ENCODE measurements at places on chromosomes 1 and 21.

DNA sequence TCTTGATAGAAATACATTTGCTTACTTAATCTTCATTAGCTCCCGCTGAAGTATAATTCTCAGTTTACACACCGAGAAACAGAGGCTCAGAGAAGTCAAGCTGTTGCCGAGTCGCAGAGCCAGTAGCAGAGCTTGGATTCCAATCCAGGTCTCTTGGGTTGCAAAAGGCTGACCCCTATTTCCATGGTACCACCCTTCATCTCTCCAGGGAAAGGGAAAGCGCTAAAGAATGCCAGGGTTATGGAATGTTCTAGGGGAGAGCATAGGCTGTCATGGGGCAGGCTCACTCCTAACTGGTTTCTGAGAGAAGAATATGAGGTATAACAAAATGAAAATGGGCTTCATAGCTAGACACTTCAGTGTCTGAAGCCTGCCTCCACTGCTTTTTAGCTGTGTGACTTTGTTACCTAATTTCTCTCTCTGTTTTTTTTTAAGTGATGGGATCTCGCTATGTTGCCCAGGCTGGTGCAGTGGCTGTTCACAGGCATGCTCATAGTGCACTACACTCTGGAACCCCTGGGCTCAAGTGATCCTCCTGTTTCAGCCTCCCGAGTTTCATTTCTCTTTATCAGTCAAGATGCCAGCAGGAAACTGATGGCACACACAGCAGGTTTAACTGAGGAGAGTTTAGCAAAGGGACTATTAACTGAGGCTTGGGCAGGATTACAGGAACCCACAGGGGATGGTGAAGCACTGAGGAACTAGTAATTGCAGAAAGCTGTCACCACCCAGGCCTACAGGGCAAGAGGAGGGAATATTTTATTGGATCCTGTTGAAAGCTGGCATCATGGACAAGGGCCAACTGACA is 25.5 kb upstream of the ATF3 start:
- DNase-seq = no peak

- DNase-seq = no peak
Measured at GRCh38 chr1:159700312-159700711, 14.1 kb downstream of the CRP start.

DNA sequence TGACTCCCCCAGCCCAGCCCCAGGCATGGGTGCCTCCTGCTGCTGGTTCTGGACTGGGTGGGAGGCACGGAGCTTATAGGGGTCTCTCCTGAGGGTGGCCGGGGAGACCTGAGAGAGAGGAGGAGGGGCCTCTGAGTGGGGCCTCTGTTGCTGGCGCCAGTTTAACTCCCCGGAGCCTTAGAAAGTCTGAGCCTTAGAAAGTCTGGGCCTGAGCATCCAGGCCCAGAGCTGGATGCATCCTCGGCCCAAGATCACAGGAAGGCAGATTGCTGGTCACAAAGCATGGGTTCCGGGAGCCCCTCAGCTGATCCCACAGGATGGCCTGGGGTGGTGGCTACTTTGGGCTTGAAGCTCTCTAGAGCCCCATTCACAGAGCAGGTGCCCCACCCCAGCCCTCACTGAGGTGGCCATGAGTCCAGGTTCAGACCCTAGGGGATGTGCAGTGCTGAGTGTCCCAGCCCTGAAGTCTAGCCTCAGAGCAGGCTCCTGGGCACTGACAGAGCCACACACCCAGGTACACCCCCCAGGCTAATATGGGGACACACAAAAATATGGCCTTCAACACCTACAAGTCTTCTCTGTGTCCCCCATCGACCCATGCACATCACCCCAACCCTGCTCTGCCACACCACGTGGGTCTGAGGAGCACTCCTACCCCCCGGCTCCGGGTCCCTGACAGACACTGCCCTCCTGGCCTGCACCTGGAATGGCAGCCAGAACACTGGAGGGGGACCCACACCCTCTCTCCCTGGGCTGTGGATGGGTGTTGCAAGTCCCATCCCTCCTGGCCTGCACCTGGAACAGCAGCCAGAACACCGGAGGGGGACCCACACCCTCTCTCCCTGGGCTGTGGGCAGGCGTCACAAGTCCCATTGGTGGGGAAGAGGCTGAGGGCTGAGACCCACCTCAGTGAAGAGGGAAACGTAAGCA is 9.7 kb downstream of the PLA2G2F start:
- no peak for DNase-seq

DNA sequence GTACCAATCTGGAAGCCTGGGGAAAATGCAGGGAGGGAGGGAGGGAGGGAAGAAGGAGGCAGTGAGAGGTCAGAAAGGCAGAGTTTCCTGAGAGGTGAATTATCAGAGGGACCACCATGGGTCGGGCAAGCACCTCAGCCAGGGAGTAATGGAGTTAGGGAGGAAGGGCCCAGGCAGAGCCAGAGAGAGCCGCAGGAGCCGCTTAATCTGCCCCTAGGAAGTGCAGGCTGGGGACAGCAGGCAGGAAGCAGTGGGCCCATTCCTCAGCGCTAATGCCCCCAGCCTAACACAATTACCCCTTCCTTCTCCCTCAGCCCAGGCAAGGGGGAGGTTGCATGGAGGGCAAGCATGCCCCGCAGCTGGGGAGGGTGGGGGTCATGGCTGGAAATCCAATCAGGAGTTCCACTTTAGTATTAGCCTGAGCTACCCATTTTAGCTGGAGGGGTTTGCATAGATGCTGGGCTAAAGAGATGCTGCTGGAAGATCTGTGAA is 109.0 kb downstream of the TMEM53 start:
- no peak for DNase-seq

DNA sequence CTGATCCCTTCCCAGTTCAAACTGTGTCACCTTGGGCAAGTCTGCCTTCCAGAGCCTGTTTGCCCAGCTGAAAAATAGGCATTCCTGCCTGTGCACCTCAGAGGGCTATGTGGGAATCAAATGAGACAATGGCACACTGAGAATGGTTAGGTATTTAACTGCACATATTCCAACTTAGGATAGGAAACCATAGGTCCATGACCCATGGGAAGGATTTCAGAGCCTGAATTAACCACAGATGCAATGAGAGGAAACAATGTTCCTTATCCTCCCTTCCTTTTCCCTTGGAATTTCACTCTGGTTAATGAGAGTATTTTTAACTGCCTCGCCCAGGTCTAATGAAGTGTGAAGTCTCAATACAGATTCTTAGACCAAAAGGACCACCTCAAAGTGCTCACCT is 12.7 kb downstream of the PAFAH2 start:
- no peak for DNase-seq

- DNase-seq = no peak
Measured at GRCh38 chr1:31040038-31040437, 25.5 kb downstream of the PUM1 start.

- no peak for DNase-seq
Measured at GRCh38 chr1:24315391-24315790, 3.8 kb upstream of the GRHL3 start.

- DNase-seq = no peak
Measured at GRCh38 chr1:209787551-209787950, 3.2 kb upstream of the C1orf74 start.

DNA sequence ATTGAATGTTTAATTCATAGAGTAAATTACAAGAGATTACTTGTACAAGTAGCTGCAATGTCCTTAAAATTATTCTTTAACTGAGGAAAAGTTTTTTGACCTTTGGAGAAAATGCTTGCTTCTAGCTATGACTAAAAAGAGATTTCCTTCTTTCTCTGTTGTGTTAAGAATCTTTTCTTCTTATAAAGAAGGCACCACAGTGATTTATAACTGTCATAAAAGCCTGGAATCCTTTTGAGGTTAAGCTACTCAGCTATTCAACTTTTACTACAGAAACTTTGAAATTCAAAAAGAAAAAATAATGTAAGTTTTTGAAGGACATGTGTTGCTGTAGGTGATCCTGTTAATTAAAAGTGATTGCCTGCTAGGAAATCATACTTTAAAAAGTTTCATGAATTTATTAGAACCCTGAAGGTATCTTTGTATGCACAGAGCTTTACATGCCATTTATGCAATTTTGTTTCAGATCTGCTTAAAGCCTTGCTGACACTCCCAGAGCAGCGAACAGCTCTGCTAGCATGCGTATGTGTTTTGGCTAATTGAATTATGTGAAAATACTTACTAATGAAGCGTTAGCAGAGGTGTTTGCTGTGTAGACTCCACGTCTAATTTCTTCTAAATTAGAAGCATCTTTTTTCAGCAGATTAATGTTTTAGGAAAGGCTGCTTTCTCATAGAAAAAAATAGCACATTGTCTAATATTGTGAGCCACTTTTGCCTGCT is 94.7 kb upstream of the SMYD2 start:
- no peak for DNase-seq

Measured in fibroblast of lung (primary cell).